ENCODE measurements at places on chromosomes 7 and 10.

DNA sequence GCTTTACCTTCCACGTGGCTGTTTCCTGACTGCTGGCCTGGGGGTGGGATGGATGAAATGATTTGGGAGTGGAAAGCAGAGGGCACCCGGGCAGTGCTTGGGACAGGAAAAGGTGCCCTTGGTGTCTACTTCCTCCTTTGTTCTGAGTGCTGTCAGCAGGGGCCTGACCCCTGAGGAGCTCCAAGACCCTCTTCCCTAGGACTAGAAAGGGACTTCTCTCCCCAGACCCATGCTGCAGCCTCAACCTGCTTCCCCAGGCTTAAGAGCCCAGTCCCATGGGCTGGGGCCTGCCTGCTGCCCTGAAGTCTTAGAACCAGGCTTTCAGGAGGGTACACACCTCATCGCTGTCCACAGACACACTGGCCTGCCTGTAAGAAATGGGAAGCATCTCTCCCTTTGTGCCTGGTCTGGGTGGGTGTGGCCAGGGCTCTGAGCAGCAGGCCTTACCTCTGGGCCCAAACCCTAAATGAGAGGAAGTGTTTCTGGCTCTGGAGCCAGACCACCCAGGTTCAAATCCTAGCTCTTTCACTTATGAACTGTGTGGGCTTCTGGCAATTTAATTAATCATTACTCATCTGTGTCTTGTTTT lies 12.9 kb downstream of the CDH23 start:
- DNase-seq: no peak

DNA sequence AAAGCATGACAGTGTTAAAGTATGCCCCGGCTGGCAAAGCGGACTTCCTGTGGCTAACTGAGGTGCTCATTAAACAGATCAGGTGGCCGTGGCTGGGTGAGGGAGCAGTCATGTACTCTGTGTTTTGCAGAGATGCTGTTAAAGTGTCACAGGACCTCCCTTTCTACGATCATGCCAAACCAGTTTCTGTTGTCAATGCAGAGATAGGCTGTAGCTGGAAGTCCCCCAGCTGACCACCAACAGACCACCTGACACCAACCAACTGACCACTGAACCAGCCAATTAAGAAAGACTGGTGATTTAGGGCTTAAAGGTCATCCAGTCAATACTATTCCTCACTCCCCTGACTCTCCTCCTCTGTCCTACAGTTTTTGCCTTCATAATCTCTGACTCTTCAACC lies 431.1 kb upstream of the LRGUK start:
- no peak for DNase-seq

DNA sequence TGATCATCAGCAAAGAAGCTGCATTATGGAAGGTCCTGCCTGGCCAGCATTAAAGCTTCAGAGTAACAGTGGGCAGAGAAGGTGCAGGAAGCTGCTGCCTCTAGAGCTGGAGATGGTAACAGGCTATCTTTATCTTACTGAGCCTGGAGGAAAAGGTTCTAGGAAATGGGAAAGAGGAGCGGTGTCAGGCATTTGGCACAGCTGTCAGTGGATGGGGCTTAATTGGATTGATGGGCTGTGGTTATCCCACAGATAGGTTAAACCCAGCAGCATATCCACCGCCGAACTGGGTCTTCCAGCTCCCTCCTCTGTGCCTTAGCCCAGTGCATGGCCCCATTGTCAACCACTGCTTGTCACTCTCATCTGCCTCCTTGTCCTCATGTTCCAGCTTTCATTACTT lies 127.6 kb downstream of the CCNY start:
- DNase-seq: no peak

DNA sequence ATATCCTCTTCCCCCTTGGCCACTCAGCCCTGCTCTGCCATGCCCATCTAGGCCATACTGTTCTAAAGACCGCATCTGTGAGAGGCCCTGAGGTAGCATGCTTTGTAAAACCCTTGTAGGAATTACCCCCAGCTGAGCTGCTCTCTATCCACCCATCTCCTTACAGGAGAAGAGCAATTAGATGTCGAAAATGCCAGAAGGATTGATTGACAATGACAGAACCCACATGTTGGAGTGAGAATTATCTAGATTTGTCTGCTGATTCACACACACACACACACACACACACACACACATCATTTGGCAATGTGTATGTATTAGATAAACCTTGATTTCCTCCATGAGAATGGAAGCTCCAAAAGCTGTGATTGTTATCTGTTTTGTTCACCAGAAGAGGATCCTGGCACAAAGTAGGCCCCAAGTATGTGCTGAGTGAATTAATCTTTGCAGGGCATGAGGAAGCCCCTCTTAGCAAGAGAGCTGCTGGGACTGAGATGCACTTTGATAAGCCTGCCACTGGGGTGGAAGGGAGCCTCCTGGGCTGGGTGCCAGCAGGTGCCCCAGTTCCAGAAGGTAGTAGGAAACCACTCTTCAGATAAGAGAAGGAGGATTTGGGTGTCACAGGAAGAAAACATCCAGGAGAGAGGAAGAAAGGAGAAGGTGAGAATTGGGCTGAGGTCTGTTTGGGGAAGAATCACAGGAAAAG lies 187.5 kb upstream of the ADO start:
- DNase-seq: peak; percentile 16

DNA sequence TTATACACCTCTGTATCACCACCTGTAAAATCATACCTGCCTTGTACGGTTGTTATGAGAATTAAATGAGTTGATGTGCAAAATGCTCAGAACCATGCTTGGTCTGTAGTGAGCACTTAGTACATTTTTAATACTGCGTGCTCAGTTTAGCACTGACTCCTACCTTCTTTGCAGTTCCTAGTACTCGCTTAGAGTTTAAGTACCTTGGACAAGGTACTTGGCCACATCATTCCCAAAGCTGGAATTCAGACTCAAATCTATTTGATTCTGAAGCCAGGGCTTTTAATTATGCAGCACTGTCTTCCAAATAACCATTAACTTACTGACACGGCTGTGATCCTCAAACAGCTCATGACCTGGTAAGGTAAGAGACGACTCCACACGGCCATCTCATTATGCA lies 100.0 kb upstream of the AGK start:
- no peak for DNase-seq

- peak; percentile 22 for DNase-seq
These were observed 77.9 kb downstream of the SNX10 start for GRCh38 chr7:26369593-26369992.

- no peak for DNase-seq
These were observed 250.4 kb upstream of the FZD8 start for GRCh38 chr10:35892526-35892925.

- peak; percentile 26 for DNase-seq
These were observed 386.0 kb downstream of the KIF20B start for GRCh38 chr10:90087197-90088023.

All from activated CD4-positive, alpha-beta T cell treated with anti-CD3 and anti-CD28 coated beads for 48 hours (primary cell).